T-helper 9 cell (primary cell): ENCODE measurements at places on chromosomes 16 and 17.
A peak's percentile ranks its signal among the peaks of the same experiment; 100 is the strongest.

- no peak for DNase-seq
Observed at GRCh38 chr17:61205931-61206330, 193.7 kb upstream of the TBX2 start.

DNA sequence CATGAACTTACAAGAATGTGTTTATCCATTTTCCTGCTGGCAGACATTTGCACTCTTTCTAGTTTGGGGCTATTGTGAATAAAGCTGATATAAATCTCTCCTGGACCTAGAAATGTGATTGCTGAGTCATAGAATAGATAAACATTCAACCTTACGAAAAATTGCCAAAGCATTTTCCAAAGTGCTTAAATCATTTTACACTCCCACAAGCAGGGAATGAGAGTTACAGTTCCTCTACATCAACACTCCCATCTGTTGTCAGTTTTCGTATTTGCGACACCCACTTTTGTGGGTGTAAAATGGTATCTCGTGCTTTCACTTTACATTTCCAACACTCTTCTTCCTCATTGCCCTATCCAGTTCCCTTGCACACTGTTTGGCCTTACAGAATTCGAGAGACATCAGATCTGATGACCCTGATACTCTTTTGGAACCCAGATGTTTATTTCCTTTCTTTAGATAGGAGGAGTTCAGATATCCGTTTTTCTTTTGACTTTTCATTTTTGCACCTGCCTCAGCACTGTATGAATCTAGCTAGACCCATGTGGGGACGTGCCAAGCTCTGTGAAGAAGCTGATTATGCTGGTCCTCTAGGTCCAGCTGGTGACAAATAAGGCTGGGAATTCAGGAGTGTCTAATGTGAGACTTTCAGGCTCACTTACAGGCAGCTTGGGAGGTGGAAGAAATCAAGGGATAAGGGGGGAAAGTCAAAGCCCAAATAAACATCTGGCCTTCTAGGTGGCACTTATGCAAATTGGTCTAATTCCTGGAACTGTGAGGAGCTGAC lies 14.0 kb downstream of the SOX9 start:
- DNase-seq, result no peak

DNA sequence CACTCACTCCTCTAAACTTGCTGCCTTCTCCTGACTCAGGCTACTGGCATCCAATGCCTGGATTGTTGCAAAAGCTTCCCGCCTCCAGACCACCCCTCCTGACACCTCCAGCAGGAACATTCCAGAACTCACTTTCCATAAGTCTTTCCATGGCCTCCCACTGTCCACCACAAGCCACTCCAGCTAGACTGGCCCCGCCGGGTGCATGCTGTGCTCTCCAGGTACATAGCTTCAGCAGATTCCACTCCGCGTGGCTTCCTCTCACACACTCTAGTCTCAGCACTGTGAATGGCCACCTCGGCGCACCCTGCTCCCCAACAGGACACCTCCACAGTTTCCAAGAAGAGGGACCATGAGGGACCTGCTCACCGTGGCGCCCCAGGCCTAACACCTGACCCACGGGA lies 25.9 kb upstream of the FAAP100 start:
- no peak for DNase-seq

DNA sequence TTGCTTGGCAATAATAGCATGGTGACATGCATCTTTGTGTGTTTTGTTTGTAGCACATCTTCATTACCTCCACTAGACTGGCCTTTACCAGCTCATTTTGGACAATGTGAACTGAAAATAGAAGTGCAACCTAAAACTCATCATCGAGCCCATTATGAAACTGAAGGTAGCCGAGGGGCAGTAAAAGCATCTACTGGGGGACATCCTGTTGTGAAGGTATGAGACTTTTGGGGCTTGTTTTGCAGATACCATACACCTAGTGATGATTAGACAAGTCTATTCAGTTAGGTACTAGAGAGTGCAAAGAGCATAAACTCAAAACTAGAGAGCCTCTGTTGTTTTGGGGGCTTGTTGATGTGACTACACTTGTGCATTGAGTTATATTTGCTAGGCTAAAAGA lies 41.2 kb downstream of the NFATC3 start:
- no peak for DNase-seq

- no peak for DNase-seq
Observed at GRCh38 chr17:80930335-80931279, 61.0 kb upstream of the CHMP6 start.

GRCh38 chr16:53775821-53776431 lies 72.0 kb downstream of the FTO start:
- no peak for DNase-seq

GRCh38 chr16:83769397-83770008 lies 38.3 kb upstream of the HSBP1 start:
- no peak for DNase-seq

- DNase-seq, result no peak
Observed at GRCh38 chr16:64240586-64240985, 881.3 kb downstream of the CDH11 start.

DNA sequence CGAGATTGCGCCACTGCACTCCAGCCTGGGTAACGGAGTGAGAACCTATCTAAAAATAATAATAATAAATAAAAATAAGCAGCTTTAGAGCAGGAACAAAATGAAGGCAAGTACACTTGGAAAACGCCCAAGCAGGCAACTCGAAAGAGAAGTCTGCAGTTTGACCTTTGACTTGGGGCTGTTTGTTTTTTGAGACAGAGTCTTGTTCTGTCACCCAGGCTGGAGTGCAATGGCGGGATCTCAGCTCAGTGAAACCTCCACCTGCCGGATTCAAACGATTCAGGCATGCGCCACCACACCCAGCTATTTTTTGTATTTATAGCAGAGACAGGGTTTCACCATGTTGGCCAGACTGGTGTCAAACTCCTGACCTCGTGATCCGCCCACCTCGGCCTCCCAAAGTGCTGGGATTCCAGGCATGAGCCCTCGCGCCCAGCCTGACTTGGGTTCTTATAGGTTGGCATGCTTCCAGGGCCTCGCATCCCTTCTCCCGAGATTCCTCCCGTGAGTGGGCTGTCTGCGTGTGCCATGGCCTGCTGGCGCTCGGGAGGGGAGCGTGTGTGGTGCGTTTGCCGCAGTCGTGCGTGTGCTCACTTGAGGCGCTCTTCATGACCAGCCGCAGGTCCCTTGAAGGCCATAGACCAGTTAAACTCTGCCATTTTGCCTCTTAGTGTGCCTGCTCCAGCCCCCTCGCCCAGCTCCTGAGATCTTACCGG lies 18.4 kb upstream of the UBE2I start:
- DNase-seq, result no peak

DNA sequence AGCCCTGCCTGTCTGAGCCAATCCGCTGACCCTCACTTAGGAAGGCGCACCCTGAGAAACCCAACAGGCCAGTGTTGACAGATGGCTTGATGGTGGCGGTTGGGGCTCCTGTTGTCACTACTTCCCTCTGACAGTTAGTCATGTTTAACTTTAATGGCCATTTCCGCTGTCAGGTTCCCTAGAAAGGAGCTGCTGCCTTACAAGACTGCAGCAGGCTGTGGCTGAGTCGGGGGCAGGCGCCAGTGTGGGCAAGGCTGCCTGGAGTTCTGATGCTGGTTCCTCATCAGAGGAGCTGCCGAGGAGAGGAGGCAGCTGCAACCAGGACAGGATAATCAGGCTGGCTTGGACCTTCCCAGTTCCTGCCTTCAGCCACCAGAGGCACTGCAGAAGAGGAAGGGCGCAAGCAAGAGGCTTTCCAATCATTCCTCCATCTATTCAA lies 223.2 kb upstream of the DYNLRB2 start:
- DNase-seq, result no peak

GRCh38 chr17:79948945-79949655 lies 86.6 kb downstream of the TBC1D16 start:
- DNase-seq, result no peak

GRCh38 chr17:17032131-17032692 lies 10.0 kb upstream of the MPRIP start:
- DNase-seq, result no peak

DNA sequence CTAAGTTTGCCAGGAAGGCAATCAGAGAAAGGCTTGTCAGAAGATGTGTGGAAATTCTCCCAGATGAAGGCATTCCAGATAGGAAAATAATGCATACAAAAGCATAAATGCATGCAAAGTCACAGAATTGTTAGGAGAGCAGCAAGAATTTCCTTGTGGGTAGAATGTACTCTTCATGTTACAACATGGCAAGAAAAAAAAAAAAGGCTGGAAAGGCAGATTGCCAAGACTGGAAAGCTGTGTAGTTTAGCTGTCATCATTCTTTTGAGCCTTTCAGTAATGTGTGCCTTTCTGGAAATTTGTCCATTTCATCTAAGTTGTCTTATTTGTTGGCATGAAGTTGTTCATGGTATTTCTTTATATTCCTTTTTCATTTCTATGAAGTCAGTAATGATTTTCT lies 71.0 kb upstream of the EFCAB3 start:
- DNase-seq, result no peak

- DNase-seq, result no peak
Observed at GRCh38 chr16:89210165-89210903, 7.2 kb upstream of the ZNF778 start.

GRCh38 chr17:74971842-74972106 lies 785 bp downstream of the HID1 start:
- no peak for DNase-seq

GRCh38 chr17:2508035-2508434 lies 3.7 kb downstream of the METTL16 start:
- no peak for DNase-seq

- DNase-seq, result no peak
Observed at GRCh38 chr17:78230252-78230962, 1.0 kb upstream of the TMEM235 start.

DNA sequence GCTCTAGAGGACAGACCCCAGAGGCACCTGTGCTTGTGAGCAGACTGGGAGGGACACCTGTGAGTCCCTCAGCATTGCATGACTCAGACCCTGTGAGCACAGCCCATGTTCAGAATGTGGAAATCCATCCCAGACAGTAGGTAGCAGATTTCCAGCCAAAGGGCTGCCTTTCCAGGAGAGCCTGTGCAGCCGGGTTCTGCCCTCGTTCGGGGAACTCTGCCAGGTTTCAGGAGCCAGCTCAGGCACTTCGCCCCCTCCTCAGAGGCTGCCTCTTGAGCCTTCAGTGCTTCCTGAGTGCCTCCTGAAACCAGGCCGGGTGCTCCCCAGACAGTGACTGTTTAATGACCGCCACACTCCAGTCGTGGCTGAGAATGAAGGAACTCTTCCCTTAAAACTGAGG lies 23.3 kb upstream of the SDR42E2 start:
- DNase-seq, result no peak

DNA sequence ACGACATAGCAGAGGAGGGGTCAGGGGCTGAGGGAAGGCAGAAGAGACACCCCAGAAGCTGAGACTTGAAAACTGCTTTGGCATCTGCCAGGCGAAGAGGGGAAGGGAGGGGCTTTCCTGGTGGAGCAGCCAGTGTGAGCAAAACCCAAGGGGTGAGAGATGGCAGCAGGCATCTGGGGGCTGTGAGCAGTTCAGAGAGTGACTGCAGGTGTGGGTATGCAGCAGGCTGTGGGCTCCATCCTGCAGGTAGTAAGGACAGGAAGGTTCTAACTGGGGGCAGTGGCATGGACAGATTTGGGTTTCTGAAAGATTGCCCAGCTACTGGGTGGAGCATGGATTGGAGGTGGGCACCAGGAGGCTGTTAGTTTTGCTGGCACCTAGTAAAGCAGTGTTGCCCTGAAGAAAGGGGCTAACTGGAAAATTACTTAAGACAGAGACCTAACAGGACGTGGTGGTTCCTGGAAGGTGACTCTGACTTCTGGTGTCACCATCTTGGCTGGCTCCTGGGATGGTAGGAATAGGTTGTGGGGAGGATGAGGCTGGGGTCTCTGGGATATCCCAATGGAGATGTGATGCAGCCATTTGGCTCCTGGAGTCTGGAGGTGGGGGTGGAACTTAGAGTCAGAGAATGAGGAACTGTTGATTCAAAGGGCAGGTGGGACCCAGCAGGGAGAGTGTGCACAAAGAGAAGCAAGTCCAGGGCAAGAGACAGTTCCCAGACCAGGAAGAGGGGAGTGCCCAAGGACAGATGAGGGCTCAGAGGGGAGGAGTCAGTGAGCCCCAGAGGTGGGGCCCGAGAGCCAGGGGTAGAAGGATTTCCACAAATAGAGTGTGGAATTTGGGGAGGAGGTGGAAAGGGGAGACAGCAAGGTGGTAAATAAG lies 11.2 kb downstream of the BCL7C start:
- no peak for DNase-seq

- DNase-seq, result no peak
Observed at GRCh38 chr17:8776248-8776647, 17.9 kb upstream of the SPDYE4 start.

- no peak for DNase-seq
Observed at GRCh38 chr17:6160232-6160555, 90.0 kb downstream of the WSCD1 start.

- no peak for DNase-seq
Observed at GRCh38 chr17:4735876-4736651, 3.6 kb upstream of the ZMYND15 start.

GRCh38 chr16:67525176-67525860 lies 3.3 kb upstream of the RIPOR1 start:
- no peak for DNase-seq

- DNase-seq, result no peak
Observed at GRCh38 chr17:49473900-49474751, 21.0 kb upstream of the NGFR start.

DNA sequence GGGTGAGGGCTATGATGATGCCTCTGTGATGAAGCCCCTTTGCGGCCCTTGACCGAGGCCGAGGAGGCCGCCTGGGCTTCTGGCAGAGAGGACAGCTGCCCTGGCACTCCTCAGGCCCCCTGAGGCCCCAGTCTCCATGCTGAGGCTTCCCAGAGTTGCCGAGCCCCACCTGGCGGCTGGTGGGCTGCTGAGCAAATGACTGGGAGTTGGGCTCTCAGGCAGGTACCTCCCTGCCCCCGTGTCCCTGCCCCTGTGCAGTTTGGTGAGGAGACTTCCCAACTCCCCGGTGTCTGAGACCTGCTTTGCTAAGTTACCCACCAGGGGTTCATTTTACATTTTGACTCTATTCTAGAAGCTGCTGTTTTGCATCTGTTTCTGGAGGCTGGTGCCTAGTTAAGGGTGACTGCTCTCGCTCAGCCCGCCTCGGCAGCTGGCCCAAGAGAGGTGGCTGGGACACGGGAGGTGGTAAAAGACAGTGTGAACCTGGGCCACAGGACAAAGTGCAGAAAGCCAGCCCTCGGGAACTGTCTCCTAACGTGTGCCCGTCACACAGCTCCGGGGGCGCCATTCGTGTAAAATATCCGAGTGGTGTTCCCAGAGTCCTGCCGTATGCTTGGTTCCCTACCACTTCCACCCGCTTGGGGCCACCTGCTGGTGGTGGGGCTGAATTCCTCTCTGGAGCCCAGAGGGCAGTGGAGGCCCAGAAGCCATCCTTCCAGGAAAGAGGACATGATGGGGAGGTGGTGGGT lies 134.5 kb downstream of the RAB11FIP4 start:
- no peak for DNase-seq

GRCh38 chr17:9021158-9021991 lies at the start of gene NTN1:
Gene NTN1, plus strand, starts transcription at chr17:9021510. Its CDS starts 864 bp downstream, at chr17:9022374.
- DNase-seq, result peak; percentile 29

- DNase-seq, result no peak
Observed at GRCh38 chr17:78819402-78819801, 21.2 kb downstream of the USP36 start.

GRCh38 chr17:81394921-81395599 lies at the start of gene BAHCC1:
Gene BAHCC1, plus strand, starts transcription at chr17:81395457. Its CDS starts 4,283 bp downstream, at chr17:81399740.
- DNase-seq, result peak; percentile 50
